ENCODE measurements at places on chromosomes 3 and 15.

GRCh38 chr3:12430086-12430485 lies 54.2 kb upstream of the TSEN2 start:
- no peak for DNase-seq

DNA sequence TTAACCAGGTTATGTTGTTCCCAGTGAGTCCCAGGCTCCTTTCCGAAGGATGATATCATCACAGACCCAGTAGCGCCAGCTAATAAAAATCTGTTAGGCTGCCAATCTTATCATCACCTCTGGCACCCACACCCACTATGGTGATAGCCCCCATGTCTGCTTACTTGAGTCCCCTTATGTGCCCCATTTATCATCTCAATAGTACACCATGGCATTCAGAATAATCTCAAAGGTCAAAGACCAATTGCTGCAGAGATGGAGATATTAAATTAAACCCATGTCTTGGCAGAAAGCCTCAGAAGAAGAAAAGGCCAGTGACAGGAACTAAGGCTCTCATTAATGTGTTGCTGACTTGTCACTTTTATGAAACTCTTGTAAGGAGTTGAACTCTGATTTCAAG lies 32.8 kb downstream of the CPNE4 start:
- no peak for DNase-seq

- DNase-seq = no peak
Measured at GRCh38 chr15:73901126-73901810, 25.0 kb upstream of the LOXL1 start.

GRCh38 chr3:150073031-150073430 lies 102.3 kb upstream of the PFN2 start:
- DNase-seq = no peak

DNA sequence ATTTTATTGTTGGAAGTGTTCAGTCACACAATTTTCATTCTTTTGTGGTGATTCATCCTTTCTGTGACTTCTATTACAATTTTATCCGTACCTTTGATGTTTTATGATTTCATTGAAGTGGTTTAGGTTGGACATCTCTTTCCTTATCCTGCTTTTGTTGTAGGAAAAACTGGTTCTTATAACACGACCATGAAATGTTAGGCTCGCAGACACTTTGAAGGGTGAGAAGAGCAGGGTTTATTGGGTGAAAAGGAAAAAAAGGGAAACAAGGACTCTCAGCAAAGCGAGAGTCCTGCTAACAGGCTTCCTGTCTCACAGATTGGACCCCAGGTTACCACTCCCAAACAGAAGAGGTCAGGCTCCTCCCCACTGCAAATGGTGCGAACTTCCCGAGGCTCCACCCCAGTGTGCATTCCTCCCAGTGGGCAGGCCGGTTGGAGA lies 257.4 kb downstream of the STXBP5L start:
- DNase-seq = no peak

DNA sequence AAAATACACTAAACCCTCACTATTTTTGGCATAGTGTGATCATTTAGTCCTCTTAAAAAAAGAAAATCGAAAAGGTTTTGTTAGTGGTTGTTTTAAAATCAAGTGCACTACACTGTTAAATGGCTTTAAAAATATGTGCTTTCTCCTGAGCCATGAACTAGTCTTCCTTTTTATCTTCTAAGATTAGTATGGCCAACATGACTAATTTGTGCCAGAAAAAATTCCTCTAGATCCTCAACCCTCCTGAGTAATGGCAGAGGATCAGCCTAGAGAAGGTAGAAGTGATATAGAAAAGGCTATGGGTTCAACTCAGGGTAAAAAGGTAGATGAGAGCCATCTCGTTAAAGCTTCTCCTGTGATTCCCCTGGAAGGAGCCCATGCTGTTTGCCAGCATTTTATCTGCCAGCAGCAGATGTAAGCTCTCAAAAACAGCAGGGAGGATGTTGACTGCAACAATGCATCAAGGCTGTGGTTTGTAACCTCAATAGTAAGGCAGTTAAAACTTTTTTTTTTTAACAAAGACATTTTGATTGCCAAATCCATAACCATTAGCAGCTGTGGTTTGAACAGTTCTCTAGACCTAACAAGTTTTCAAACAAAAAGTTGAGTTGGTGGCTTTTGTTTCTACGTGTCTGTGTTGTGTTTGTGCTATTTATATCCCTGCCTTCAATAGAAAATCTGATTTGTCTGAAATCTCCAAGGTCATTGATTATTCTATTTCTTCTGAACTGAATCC lies 30.2 kb upstream of the ZNF609 start:
- DNase-seq = no peak

- DNase-seq = peak; percentile 38
Measured at GRCh38 chr15:45157974-45158373, 28.2 kb downstream of the DUOX1 start.

GRCh38 chr3:197889204-197889930 lies 60.6 kb upstream of the RPL35A start:
- DNase-seq = no peak

DNA sequence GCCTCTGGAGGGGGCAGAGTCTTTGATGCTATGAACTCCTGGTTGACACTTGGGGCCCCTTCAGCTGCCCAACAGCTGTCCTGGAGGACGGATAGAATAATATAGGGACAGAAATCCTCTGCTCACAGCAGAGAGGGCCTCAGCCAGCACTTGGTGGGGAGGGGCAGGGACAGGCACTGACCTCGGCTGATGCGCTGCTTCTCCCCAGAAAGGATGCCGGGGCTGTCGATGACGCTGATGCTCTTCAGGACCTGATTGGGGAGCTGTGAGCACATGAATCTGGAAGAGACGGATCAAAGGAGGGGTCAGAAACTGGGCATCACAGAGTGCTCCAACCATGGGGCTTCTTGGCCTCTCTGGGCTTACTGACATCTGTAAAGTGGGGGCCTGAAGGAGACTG lies 29.5 kb downstream of the EHD4 start:
- DNase-seq = no peak

DNA sequence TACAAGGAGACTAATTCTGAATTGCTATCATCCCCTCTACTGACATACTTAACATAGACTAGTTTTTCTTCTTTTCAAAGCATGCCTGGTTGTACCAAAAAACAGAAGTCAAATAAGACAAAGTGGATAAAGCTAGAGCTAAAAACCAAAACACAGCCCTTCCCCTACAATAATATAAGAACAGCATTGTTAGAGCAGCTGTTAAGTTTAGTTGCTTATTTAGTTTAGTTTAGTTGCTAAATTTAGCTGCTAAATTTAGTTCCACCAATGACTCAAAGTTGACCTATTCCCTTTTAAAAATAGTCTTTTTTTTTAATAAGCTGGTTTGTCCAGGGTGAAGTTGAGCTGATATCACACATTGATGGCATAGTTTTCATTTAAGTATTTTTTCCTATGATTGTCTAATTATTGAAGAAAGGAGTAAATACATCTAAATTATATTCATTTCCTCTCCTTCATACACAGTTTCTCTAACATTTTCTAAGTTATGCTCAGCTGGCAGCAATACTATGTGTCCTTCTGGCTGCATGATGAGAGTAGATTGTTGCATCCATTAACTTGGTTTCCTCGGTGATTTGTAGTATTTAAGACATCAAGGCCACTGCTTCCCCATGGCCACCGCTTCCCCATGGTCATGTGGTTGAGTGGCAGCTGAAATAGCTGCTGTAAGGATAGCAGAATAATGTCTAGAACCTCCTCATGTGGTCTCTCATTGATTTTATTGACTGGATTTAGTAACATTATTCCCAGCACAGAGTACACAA lies 718.6 kb upstream of the NECTIN3 start:
- no peak for DNase-seq

DNA sequence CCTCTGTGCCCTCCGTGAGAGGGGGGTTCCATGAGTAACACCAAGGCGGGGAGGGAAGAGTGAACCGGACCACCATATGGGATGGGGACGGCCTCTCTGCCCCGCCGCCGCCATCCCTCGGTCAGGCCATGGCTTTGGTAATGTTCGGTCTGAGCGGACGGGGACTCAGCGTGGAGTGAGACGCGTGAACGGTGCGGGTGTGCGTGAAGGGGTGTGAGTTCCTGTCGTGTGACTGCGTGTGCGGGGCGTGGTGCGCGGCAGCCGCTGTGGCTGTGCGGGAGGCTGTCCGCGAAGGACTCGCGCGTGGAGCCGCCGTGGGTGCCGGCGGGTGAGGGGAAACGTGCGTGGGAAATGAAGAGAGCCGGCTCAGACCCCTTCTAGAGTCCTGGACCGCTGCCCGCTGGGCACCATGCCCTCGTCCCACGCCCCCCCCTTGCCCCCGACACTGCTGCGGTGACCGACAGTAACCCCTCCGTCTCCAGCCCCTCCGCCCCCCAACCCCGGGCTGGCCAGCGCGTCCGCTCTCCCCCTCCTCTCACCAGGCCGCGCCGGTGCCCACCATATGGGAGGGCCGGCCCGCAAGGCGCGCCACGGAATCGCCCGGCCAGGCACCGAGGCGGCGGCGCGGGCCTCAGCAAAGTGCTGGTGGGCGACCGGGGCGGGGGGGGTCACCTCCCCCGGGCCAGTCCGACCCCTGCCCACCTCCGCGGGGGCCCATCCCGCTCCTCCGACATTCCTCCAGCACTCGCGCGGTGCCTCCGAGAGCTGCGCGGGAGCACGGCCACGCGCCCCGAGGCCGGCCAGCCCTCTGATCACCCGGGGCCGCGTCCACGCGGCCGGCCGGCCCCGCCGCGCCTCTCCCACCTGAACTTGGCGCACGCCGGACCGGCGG lies 589 bp downstream of the KLF15 start:
- no peak for DNase-seq

- DNase-seq = no peak
Measured at GRCh38 chr3:14938954-14939353, 8.4 kb upstream of the NR2C2 start.

DNA sequence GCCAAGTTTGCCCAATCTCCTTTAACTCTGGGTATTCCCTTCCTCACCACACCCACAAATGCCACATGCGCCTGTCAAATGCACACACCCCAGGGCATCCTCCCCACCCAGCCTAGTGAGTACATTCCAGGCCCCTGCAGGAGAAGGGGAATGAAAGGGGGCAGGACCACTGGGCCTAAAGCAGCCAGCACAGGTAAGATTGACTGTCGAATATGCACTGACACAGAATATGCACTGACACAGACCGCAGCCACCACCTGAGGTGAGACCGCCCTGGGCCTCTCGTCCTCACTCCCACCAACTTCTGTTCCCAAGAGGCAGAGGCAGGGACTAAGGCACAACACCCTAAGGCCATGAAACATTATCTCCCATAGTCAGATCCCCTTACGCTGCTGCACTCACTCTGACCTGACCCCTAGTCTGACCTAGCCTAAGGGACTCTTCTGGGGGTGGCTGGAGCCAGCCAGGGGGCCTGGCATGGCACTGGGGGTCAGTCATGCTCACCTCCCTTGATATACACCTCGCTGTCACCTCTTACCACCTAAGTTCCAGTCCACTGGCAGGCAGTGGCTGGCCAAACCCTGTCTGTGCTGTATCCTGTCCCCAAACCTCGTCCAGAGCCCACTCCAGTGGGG lies 10.8 kb downstream of the AP3B2 start:
- no peak for DNase-seq

DNA sequence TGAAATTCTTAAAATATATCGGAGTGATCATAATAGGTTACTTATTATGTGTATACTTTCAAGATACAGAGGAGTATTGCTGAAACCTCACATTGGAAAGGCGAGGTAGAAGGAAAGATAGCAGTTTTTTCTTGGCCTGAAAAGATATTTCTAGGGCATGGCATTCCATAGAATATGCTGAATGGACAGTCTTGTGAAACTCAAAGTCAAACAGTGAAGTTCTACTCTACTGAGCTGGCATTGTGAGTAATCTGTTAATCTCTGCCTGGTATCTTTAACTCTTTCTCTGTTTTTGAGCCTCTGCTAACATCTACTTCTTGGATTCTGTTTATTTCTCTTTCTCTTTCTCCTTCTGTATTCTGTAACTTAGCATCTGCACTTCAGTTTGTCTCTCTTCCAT lies 176.3 kb upstream of the ZBTB20 start:
- no peak for DNase-seq

DNA sequence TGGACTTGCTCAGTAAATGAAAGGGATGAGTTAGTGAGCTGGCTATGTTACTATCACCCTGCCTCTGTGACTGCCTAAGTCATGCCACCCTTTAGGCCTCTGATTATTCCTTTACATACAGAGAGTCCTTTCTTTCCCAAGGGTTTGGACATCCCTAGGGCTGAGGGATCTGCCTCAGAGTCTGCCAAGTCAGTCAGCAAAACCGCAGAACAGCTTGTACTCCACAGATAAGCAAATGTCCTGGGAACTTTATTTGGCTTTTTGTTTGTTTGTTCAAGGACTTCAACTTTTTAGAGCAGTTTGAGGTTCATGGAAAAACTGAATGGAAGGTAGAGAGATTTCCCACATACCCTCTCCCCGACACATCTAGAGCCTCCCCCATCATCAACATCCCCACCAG lies 82.6 kb upstream of the TRIM42 start:
- no peak for DNase-seq

DNA sequence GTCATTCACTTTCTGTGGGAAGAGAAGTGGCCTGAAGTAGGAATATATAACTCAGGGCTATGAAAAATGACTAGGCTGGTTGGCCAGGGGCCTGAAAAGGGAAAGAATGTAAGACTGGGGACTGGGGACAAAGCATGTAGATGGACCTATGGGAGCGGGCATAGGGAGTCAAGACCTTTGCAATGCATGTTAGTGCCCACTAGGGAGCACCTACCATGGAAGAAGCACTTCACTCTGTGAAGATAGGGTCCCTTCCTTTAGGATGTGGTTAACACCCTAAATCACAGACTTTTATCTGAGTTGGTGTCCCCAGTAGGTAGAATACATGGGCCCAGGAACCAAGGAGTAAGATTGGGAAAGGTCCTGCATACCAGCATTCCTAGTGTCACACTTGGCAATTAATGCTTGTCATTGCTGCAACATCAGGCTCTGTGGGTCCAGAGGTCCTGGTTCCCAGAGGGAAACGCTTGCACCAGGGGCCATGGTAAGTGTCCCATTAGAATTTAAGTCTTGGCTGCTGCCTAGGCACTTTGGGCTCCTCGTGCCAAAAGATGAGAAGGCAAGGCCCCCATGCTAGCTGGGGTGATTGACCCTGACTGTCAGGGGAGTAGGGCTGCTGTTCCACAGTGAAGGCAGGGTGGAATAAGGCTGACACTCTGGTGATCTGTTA lies 79.6 kb downstream of the CRYGS start:
- DNase-seq = no peak

GRCh38 chr3:165839296-165840076 lies 2.3 kb upstream of the BCHE start:
- no peak for DNase-seq

Data from amygdala (tissue), 56 donors.